Bone marrow (tissue), 2 donors: ENCODE measurements at places on chromosomes 7 and 10.

DNA sequence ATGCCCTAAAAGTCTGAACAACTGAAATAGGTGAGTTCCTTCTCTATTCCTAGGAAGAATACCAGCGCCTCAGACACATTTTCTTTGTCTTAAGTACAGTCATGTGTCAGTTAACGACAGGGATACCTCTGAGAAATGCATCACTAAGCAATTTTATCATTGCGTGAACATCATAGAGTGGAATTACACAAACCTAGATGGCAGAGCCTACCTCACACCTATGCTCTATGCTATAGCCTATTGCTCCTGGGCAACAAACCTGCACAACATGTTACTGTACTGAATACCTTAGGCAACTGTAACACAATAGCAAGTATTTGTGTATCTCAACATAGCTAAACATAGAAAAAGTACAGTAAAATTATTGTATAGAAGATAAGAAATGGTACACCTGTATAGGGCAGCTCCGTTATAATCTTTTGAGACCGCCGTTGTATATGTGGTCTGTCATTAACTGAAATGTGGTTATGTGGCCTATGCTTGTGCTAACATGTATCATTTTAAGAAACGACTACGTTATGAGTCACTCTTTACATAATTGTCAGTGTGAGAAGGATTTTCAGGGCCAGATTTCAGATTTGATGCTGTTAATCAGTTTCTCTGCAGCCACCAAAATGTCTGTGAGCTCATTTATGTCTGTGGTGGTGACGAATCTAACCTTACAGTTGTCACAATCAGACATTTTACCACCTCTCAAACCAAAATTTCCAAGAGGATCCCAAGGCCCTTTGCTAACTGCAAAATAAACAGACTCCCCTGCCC, 66.1 kb upstream of the STK17A start:
- DNase-seq, result no peak

GRCh38 chr7:138233189-138233588, 156.9 kb downstream of the AKR1D1 start:
- DNase-seq, result no peak

DNA sequence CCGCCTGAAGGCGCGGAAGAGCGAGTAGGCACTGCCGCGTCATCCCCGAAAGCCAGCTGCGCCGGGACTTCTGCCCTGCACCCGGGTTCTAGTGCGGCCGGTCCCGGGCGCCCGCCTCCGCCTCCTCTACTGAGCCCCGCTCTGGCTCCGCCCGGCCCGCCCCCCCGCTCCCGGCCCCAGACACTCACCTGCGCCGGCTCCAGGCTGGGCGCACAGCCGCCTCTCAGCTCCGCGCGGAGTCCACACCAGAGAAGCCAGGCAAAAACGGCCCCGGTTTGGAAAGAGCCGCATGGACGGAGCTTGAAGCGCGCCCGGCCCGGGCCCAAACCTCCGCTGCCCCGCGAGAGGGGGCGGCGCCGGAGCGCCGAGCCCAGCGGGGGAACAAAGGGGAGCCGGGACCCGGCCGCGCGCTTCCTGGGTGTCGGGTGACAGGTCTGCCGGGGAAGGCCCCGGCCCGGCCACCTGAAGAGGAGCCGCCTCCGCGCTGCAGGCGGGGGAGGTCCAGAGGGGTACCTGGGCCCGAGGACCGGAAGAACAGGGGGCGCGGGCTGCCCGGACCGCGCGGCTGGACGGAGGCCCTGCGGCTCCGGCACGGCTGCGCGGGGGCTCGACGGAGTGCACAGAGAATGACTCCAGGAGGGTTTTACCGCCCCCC, 168.2 kb downstream of the NRF1 start:
- DNase-seq, result peak; percentile 39

DNA sequence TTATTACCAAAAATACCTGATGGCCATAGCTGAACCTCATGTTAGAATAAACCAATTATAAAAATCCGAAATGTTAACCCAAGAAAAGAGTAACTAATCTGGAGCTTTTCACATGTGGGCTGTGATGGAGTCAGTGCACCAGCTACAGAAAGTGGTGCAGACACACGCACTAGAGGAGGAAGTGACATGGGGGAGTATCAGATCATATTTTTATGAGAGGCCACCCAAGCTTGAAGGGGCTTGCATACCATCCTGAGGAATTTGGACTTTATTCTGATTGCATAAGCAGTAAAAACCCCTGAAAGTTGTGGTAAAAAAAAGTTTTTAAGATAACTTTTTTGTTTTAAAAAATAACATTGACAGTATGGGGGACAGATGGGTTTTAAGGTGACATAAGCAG, 1148.5 kb upstream of the CELF2 start:
- DNase-seq, result no peak

- DNase-seq, result no peak
These were observed 40.2 kb downstream of the ZNF365 start for GRCh38 chr10:62414359-62414758.

DNA sequence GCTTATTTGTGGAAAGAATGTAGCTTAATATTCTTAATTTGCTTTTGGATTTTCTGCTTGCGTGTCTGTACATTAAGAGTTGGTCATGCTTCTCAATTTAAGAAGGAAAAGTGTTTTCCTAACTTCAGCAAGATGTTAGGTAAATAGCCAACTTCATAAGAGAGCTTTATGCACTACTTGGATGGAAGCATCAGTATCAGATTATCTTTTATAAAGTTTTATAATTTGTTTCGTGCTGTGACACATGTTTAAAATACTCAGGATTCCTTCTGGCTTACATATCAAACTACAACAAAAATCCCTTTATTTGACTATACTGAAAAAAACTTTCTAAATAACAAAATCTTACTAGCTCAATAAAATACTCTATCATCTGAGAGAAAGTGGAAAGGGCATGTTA, 34.8 kb upstream of the AGR2 start:
- no peak for DNase-seq

DNA sequence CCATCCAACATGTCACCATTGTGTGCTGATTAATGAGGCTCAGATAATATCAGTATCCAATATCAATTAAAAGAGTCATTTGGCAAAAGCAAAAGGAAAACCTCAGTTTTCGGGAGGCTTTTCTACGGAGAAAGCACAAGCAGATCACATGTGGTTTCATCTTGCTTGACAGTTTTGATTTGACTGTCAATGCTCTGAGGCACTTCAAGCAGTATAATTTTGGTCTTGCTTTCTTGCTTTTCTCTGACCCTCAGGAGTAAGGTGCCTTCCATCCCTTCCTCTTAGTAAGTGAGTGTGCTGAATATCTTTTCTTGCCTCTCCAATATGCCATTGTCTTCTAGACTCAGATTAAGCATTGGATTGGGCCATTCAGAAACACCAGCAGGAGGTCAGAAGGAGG, 115.5 kb upstream of the CALCR start:
- DNase-seq, result no peak

- no peak for DNase-seq
These were observed 62.1 kb upstream of the EFCAB10 start for GRCh38 chr7:105643384-105643783.

GRCh38 chr10:52774182-52774581, 1.6 kb upstream of the MBL2 start:
- DNase-seq, result no peak

GRCh38 chr7:33873518-33873917, 31.8 kb upstream of the BMPER start:
- no peak for DNase-seq

- no peak for DNase-seq
These were observed 18.8 kb downstream of the WBP1L start for GRCh38 chr10:102762401-102763015.

DNA sequence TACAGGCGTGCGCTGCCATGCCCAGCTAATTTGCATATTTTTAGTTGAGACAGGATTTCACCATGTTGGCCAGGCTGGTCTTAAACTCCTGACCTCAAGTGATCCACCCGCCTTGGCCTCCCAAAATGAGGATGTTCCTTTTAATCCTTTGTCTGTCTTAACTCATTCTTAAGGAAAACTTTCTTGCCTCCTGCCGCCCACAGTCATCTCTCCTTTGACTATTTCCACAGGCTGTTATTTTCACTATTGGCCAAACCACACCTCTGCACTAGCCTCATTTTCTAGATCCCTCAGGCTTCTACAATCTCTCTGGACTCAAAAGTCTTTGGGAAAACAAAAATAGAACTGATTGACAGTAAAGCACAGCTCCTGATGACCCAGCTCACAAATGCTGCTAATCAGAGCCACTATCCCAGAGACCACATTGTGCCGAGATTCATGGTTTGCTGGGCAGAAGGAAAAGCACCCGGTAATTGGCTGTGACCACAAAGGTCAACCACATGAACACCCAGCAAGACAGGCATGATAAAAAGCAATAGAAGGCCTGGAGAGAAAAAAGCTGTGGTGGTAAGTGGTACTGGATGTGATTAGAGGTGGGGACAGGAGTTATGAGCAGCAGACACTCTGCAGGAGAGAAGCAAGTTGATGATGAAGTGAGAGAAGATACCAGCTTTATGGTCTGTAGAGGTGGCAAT, 44.1 kb upstream of the ZNRF2 start:
- DNase-seq, result no peak

GRCh38 chr10:94065362-94065761, 71.6 kb downstream of the PLCE1 start:
- DNase-seq, result no peak

- DNase-seq, result no peak
These were observed 30.8 kb downstream of the ZNF800 start for GRCh38 chr7:127361736-127362135.

DNA sequence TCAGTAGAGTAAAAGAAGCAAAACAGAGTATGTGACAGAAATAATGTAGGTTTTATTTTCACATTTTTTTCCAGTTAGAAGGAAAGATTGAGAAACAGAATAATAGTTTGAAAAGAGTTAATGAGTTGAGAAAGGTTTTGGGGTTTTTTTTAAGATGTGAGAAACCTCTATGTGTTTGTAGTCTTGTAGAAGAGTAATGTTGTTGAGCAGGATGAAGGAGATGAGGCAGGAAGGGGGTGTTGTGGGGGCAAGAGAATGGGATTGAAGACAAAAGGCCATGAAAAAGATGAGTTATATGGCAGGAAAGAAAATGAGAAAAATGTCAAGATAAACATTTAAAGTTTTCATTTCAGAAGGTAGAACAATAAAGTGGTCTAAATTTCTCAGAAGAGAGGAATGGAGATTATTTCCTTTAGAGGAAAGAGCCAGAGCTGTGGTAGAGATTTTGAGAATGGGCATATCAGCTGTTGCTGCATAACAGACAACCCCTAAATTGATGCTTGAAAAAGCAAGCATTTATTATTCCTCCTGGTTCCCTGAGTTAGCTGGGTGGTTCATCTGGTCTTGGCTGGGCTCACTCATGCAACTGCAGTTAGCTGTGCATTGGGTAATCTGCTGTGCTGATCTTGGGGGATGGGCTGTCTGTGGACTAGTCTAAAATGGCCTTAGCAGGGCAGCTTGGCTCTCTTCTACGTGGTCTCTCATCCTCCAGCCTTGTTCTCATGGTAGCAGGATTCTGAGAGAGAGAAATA, 27.1 kb downstream of the PCGF5 start:
- DNase-seq, result no peak

- DNase-seq, result no peak
These were observed 1.7 kb downstream of the PROSER2 start for GRCh38 chr10:11824825-11825224.

DNA sequence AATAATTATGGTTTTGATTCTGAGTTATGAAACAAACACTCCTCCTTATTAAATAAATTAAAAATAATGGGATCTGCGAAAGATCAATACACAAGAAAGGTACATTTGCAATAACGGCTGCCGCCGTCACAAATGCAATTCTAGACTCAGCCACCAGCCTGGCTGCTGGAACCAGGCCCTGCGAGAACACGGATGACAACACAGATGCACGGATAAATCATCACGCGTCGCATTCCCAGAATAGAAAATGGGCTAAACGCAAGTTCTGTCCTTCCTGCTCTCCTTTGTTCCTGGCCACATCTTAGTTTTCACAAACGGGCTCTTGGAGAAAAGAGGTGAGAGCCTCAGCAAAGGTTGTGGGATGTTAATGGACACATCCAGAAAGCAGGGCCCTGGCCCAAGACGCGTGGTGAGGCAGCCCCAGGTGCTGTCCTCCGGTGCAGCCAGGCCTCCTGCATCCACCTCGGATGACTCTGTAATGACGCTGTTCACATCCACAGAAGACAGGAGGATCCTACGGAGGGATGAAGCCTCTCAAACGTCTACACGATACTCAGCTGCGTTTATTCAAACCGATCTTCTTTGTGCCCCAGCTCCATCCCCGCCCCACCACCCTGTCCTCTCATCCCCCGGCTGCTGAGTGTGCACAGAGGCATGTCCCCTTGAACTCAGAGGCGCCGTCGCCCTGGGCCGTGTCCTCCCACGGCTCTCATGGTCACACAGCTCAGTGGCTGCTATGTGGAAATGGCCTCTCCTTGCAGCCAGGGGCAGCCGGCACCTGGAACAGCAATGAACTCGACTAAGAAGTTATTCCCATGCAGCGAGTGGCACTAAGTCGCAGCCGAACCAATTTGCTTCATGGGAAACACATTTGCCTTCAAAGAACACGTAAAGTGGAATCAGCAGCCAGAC, 197.9 kb downstream of the PTPRN2 start:
- DNase-seq, result no peak

GRCh38 chr7:25093268-25093826, 31.7 kb downstream of the CYCS start:
- peak; percentile 28 for DNase-seq

GRCh38 chr10:103786020-103786419, 69.4 kb downstream of the SH3PXD2A start:
- no peak for DNase-seq

GRCh38 chr10:52599551-52600200, 172.9 kb downstream of the MBL2 start:
- no peak for DNase-seq
